Stimulated activated naive CD8-positive, alpha-beta T cell treated with anti-CD3 and anti-CD28 coated beads, Interleukin-15, Interleukin-2, amounts not matched to agents 100 U/mL and 50 U/mL, for 24 hours (primary cell): ENCODE measurements at places on chromosomes 16 and 17.

DNA sequence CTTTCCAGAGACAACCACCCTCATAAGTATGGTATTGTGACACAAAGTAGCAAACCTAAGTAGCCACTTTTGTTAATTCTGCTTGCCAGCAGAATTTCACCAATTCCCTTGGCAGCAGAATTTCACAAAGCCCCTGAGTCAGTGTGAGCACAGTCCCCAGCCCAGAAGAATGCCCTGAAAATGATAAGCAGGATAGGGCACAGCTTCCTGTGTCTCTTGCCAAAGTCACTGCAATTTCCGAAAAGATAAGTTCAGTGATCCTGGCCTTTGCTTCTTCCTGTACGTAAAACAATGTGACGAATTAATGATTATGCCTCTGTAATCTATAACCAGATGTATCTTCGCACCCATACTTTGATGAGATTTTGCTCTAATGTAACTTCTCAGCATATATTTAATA, 16.0 kb upstream of the WIPF2 start:
- DNase-seq, result no peak

GRCh38 chr16:73713778-73714495, 582.7 kb upstream of the PSMD7 start:
- no peak for DNase-seq

DNA sequence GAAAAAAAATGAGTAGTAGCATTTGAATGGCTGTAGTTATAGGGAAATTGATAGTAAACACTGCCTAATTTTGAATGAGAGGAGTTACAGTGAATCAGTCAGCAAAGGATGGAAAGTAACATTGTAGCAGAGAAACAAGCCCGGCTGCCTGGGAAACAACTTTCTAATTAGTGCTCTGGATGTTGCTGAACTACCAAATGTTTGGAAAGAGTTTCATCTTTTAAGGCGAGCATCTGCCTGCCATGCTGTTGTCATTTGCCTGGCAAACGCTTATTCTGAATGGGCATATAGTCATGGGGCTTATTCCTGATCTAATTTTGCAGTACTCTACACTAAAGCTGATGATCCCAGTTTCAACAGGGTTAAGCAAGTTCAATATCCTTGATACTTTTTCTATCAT, 138.6 kb downstream of the CDH11 start:
- DNase-seq, result no peak

DNA sequence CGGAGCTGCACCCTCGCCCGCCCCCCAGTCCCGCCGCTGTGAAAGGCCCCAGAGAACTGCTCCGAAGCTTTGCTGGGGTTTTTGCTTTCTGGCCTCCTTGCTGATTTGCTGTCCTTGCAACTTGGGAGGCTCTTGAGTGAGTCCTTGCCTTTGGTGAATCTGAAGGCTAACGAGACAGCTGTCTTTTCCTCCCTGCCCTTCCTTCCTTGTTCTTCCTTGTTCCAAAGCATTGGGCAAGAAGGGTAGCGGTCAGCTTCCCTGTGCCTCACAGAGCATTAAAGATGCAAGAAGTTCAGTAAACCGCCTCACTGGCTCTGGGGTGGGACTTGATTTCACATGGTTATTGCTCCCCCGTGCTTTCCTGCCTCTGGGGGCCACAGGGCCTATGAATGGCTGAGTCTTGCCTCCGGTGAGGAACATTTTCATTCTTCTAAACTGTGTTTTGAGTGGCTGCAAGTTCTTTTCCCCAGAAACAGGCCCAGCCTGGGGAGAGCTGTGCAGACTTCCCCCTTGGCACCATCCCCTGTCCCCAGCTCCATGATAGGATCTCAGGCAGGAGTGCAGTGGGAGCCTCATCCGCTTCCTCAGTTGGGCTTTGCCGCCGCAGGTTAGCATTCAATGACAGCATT, 1.4 kb downstream of the YPEL2 start:
- peak; percentile 36 for DNase-seq

DNA sequence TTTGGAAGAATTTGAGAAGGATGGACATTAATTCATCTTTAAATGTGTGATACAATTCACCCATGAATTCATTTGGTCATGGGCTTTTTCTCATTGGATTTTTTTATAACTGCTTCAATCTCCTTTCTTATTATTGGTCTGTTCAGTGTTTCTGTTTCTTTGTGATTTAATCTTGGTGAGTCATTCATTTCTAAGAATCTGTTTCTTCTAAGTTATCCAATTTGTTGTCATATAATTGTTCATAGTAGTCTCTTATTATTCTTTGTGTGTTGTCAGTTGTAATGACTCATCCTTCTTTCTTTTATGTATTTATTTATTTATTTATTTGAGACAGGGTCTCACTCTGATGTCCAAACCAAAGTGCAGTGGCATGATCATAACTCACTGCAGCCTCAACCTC, 146.1 kb upstream of the ZNF267 start:
- DNase-seq, result no peak

GRCh38 chr17:81630274-81630673, 6.6 kb downstream of the NPLOC4 start:
- no peak for DNase-seq

DNA sequence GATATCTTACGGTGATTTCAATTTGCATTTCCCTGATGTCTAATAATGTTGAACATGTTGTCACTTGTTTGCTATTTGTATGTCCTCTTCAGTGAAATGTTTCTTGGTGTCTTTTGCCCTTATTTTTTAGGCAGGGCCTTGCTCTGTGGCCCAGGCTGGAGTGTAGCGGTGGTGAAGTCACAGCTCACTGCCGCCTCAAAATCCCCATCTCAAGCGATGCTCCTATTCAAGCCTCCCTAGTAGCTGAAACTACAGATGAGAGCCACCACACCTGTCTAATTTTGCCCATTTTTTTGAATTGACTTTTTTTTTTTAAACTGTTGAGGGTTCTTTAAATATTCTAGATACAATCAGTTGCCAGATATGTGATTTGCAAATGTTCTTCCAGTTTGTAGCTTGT, 8.3 kb downstream of the UBE2G1 start:
- DNase-seq, result no peak

- peak; percentile 50 for DNase-seq
Observed at GRCh38 chr17:74442670-74443515, 11.0 kb downstream of the GPRC5C start.

- no peak for DNase-seq
Observed at GRCh38 chr16:75615619-75616018, 7.5 kb downstream of the ADAT1 start.

GRCh38 chr16:13110124-13110796, 208.9 kb downstream of the SHISA9 start:
- DNase-seq, result no peak

GRCh38 chr17:18921912-18922451, 30.0 kb upstream of the SLC5A10 start:
- peak; percentile 32 for DNase-seq

DNA sequence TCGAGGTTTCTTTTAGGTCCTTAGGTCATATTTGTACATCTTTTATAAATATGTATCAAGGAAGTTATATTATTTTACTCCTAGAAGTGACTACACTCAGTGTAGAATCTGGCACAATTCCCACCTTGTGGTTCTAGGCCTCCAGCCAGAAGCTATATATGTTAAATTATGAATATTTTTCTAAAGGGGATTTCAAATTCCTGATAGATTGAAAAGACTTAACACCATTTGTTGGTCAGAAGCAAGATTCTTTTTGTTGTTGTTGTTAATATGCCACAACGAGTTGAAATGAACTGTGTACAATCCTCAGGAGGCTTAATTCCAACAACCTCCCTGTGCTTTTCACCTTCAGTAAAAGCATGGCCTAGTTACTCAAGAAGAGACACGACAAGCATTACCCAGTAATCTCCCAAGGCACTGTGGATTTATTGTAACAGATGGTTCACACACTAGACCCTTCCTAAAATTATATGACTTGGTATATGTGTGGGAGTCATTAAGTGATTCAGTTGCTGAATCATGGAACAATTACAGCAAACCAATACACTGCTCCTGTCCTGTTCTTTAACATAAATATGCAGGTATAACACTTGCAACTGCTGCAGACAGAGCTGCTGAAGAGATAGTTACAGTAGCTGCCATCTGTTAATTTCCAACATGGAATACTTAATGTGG, 964.4 kb upstream of the GOT2 start:
- DNase-seq, result no peak
